NCI-H146 (cell line): ENCODE measurements at places on chromosomes 13 and 19.
A peak's percentile ranks its signal among the peaks of the same experiment; 100 is the strongest.

GRCh38 chr13:48431987-48432615 lies 19.2 kb upstream of the LPAR6 start:
- DNase-seq: no peak

DNA sequence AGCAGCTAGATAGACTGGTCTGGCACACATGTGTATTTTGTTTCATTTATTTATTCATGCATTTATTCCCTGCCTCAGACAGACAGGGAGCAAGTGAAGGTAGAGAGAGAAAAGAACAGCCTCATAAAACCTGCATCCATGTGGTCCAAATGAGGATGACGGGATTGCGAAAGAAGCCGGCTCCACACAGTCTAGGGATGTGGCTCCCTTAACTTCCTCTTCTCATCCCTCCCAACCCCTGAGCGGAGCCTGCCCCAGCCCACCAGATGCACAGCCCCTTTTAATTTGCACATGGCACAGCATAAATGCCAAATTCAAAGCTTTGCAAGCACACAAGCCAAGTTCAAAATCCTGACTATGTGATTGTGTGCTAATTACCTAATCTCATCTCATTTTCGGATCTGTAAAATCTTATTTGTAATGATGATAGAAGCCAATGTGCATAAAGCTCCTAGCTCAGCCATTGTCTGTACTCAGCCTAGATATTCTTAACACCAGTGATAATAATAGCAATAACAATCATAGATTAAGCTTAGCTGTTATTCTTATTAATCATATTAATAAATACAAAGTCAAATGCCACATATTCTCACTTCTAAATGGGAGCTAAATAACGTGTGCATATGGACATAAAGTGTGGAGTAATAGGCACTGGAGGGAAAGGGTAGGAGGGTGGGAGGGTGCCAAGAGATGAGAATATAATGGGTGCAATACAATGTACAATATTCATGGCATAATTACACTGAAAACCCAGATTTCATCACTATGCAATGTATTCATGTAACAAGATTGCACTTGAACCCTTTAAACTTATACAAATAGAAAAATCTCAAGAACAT lies 156.3 kb downstream of the DCT start:
- no peak for DNase-seq

GRCh38 chr13:72221276-72221962 lies 354.4 kb upstream of the DACH1 start:
- no peak for DNase-seq

DNA sequence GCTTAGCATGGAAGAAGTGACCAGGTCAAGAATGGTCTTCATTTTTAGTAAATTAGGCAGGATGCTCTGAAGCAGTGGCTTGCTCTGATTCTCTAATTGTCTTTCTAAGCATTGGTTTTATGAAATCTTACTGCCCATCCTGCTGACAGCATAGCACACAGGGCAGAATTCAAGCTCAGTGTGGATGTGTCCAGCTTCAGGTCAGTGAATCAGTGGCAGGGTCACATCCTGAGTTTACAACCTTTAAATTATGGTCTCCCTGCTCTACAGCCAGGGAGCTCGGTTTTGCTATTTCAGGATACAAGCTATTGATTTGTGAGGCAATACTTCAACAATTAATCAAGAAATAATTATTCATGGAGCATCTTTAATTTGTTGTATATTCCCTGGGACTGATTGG lies 202.3 kb upstream of the RXFP2 start:
- no peak for DNase-seq

DNA sequence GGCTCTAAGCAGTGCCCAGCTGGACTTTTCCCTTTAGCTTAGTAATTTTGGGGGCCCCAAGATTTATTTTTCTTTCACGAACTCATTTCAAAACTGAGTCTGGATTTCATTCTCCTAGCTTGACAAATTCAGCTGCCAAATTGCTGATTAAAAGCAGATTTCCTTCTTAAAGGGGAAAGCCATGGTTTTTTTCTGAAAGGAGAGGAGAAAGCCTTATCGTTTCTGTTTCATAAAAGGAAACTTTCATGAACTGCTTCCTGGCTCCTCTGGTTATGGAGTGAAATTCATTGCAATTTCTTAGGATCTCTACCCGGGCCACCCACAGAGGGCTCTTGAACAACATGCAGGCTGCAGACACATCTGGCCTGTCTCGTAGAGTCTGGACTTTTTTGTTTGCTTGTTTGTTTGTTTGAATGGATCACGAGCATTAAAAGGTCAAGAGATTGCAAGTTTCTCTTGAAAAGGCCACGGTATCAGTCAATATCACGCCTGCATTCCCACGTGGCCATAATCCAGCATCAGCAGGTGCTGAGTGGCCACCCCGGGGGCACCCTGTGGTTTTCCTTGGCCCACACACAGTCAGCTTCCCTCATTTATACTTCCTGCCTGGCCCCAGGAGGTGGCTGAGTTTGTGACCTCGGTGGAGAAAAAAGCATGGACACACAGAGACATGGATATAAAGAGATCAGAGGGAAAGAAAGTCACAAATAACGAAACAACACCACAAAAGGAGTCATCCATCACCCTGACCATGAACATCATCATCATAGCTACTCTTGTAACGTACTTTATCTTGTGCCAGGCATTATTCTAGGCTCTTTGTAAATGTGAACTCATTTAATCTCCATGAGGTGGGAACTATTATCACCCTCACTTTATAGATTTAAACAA lies 10.5 kb upstream of the KLK4 start:
- DNase-seq: peak; percentile 89

DNA sequence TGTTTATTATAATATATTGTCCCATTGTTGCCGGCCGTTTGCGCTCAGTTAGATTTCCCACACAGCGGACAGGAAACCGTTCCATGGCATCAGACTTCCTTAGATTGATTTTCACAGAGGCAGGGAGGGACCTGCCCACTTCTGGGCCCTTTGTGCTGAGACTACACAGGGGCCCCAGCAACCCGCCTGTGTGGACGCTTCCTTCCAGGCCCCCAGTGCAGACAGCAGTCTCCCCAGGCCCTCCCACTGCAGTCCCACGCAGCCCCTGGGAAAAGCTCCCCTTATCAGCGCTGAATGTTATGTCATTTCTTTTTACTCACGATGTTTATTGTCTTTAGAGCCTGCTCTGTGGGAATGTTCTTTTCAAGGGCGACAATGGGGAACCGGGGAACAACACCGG lies 351.7 kb upstream of the ARGLU1 start:
- peak; percentile 18 for DNase-seq

DNA sequence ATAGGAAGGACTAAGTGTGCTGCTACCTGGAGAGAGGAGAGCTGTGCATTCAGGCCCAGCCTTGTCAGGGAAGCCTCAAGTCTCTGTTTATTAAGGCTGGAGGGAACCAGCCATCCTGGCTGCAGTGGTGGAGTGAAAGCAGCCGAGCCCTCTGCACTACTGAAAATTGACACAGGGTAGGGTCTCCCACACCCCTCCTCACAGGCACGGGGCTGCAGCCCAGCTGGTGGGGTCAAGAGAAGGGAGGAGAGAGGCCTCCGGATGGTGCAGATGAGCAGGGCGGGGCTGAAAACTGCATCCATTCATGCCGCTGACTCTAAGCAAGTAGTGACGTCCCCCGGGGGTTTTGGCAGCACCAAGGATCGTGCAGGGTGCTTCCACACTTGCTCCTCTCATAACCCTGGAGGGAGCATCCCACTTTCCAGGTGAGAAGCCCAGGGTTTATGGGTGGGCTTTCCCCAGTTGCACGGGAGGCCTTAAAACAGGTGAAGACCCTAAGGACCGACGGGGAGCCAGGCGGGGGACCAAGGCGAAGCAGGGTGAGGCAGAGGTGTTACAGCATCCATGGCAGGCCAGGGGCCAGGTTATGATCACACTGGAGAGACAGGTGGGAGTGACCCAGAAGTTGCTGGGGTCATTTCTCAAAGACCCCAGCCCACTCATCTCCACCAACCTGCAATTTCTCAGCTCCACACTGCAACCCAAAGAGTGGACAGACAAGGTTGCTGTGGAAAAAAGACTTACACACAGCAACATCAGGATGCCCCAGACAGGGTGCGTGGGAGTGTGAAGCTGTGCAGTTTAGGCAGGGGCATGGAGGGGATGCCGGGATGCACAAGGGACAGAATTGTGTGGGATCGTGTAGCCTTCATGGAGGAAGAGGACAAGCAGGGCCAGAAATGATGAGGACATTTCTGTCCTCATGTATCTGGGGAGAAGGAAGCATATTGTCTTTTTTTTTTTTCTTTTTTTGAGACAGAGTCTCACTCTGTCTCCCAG lies 36.8 kb downstream of the VSTM2B start:
- no peak for DNase-seq

DNA sequence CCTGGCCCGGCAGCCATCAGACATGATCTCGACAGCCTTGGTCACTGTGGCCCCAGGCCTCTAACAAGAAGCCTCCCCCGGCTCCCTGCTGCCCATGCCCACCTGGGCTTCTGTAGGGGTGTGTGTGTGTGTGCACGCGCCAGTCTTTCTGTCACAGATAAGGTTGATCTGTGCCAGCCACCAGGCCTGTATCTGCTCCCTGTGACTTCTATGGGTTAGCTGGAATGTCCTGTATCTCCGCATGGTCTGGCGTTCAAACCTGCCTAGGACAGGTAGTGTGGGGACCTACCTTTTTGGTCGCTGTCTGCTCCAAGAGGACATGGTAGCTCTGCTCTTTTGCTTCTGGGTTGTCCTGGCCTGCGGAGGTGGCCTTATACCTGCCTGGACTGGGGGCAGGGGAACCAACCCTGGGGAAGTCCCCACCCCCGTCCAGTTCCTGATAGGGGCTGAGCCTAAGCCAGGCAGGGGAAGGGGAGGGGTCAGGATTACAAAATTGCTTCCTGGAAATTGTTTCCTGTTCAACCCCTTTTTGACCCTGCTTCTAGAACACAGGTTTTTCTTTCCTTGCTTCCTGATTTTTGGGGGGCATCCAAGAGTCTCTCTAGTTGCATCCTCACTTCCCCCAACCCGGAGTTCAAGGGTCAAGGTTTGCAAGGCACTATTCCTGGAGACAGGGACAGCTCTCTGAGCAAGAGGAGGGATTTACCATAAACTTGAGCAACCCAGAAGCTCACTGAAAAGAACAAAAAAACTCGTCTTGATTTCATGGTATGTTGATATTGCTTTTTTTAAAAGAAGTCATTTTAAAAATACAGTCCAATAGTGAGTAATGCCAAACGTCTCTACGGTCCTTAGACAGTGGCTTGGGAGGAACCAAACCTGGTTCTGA lies at the start of gene LRG1:
Gene LRG1 (minus strand): TSS at position 344 of the 889 bp plus-strand sequence. CDS start 23 bp downstream, at position 321.
- no peak for DNase-seq

GRCh38 chr13:87536899-87537298 lies 134.3 kb upstream of the SLITRK5 start:
- DNase-seq: no peak

DNA sequence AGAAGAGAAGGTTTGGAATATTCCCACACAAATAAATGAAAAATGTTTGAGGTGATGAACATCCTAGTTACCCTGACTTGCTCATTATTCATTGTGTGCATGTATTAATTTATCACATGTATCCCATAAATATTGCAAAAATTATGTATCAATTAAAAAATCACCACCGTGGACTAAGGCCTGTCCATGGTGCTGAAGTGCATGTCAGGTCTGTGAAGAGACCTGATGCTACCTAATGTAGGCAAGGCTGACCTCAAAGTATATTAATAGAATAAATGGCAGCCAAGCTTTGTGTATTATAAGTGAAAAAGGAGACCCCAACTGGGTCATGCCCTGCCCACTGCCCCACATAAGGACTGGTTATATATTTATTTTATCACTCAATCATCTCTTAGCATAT lies 34.4 kb upstream of the ZNF835 start:
- DNase-seq: no peak

- no peak for DNase-seq
These were observed 59.5 kb downstream of the MYCBP2 start for GRCh38 chr13:77267362-77267761.

DNA sequence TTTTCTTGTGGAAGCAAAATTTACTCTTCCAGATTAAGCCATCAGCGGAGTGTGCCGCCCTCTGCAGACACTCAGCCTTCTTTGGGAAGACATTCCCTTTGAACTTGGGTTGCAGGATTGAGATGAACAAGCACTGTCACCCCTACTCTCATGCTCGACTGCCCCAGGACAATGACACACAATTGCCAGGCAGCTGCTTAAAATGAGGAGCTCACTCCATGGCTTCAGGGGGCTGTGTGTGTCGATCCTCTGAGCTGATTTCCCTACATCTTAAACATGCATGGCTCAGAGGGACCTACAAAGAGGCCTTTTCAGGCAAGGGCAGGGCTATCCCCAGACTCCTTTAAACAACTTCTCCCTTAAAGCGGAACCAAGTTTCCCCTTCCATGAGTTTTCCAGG lies 107.5 kb upstream of the MBNL2 start:
- no peak for DNase-seq

- no peak for DNase-seq
These were observed 8.5 kb upstream of the LSR start for GRCh38 chr19:35240327-35240726.

GRCh38 chr13:88979465-88980175 lies 1308.4 kb downstream of the SLITRK5 start:
- peak; percentile 16 for DNase-seq

DNA sequence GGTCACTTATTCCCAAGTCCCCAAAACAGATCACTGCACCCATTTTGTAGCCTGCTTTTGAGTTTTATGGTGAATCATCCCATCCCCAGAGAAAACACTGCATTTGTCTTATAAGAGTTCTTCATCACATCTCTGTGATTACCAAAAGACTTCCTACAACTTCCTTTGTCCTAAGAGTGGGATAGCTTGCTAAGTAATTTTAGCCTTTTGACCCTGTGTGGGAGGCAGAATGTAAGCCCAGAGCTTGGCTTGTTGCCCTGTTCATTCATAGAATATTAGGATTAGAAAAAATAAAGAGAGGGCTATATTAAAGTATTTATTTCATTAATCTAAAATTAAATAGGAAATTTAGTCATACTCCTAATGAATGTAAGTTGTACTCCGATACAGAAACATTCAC lies 213.3 kb downstream of the MZT1 start:
- no peak for DNase-seq

DNA sequence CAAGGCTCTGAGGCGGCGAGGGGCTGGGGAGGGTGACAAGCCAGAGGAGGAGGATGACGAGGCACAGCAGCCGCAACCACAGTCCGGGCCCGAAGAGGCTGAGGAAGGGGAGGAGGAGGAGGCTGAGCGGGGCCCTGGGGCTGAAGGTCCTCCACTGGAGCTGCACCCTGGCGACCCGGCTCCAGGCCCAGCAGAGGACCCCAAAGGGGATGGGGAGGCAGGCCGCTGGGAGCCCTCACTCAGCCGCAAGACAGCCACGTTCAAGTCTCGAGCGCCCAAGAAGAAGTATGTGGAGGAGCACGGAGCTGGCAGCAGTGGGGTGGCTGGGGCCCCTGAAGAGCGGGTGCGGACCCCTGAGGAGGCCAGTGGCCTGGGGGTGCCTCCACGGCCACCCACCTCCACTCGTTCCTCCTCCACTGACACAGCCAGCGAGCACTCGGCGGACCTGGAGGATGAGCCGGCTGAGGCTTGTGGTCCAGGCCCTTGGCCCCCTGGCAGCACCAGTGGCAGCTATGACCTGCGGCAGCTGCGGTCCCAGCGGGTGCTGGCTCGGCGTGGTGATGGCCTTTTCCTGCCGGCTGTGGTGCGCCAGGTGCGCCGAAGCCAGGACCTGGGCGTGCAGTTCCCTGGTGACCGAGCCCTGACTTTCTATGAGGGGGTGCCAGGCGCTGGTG lies 2.9 kb downstream of the CIC start:
- no peak for DNase-seq
